ENCODE measurements at places on chromosomes 11 and 22.
A peak's percentile ranks its signal among the peaks of the same experiment; 100 is the strongest.

- no peak for DNase-seq
Measured at GRCh38 chr22:27994481-27995331, 75.7 kb upstream of the PITPNB start.

DNA sequence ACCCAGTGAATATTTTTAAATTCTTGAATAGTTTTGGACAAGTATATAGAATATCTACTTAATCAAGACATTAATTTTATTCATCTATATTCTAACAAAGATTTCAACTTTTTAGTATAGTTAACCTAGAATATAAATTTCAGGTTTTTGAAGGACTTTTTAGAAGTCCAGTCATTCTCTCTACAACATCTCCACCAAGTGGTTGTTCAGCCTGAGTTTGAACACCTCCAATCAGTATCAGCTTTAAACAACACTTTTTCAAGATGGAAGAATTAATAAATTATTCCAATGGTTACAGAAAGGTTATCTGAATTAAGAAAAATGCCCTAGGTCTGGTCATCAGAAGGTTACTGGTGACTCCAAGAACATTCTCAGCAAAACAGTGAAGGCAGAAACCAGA lies 31.8 kb downstream of the EIF3M start:
- no peak for DNase-seq

- DNase-seq: peak; percentile 60
Measured at GRCh38 chr22:36873614-36874308, 13.0 kb downstream of the NCF4 start.

DNA sequence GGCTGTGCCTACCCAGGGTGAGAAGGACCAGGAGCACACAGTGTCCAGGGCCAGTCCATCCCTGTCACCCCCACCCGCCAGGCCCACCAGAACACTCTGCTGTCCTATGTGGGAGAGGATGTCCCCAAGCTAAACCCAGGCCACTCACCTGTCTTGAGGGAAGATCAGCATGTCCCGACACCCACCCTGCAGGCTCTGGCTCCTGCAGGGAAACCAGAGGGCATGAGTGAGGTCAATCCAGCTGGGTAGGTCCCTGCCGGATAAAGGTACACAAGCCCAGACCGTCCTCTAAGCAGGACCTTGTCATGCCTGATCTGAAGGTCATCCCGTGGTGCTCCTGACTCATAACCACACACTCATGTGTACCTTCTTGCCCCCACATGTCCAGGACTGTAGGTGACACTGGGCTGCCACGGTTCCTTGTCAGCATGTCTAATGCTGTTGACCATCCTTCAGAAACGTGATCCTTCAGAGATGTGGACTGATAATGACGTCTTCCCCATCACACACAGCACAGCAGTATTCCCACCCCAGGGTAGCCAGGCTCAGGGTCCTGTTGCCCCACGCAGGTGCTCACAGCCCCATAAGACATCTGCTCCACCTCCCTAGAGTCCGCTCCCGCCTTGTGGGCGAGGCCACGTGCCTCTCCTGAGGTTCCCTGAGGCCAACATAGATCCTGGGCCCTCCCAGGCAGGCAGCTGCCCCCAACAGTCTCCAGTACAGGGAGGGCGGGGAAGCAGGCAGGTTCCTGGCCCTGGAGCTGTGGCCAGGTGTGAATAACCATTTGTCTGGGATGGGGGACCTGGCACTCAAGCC lies 6.1 kb downstream of the ARVCF start:
- no peak for DNase-seq

GRCh38 chr11:8336356-8337129 lies 72.9 kb upstream of the LMO1 start:
- DNase-seq: no peak

GRCh38 chr22:17161991-17162390 lies 2.9 kb upstream of the HDHD5 start:
- DNase-seq: no peak

GRCh38 chr11:115528225-115528624 lies 24.0 kb upstream of the CADM1 start:
- no peak for DNase-seq

DNA sequence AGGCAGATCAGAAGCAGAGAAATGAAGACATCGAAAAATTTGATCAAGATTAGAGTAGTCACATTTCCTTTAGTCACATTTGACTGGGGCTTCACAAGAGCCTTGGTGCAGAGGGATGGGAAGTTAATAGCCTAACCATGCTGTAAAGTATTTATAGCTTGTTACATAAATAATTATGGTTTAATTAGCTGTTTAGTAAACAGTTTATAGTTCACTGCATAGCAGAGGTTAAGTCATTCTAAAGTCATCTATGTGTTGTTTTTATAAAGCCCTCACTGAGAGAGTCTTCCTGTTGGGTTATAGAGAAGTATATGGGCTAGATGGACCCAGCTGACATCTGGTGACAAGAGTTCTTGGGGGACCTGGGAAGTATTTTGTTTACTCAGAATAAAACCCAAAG lies 47.1 kb downstream of the INSC start:
- no peak for DNase-seq

DNA sequence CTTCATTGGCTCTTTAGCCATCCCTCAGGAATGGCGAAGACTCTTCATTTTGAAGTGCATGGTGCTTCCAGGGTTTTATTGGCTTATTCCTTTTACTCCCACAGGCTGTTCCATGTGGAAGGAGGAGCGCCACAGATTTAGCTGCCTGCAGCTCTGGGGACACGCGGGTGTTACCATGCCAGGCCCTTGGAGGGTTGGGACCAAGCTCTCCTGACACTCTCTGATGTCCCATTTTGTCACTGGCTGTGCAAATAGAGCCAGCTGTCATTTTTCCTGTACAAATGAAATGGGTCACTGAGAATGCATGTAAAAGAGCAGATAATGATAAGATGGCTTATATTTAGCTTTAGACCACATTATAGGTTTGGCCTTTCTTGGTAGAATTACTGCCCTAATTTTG lies 9.2 kb downstream of the THYN1 start:
- DNase-seq: no peak

DNA sequence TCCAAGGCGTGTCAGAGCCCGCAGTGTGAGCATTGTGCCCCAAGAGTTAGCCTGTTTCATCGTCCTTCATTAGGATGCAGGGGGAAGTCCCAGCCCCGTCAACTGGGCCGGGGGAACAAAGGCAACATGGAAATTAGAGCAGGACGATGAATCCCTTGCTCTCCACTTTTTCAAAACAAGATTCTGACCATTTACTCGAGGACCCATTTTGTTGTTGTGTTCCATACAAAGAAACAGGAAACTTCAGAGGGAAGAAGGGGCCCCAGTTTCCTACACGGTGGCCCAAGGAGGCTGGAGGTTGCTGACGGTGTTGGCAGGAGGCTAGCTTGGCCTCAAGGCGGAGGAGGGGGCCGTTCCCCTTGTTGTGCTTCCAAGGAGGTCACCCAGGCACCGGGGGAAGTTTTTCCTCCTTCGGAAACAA lies 44.0 kb upstream of the SLC1A2 start:
- DNase-seq: no peak
